T-helper 2 cell treated with Interferon-gamma antibody and Interleukin-4, amounts not matched to agents 5 μg/mL and 100 μg/mL, for 36 hours (primary cell): ENCODE measurements at places on chromosomes 16 and 17.

- DNase-seq: no peak
These were observed at the start of gene TNK1 for GRCh38 chr17:7380855-7381683. TNK1 (plus strand) TSS chr17:7381089; CDS start chr17:7382927, 1,838 bp downstream.

DNA sequence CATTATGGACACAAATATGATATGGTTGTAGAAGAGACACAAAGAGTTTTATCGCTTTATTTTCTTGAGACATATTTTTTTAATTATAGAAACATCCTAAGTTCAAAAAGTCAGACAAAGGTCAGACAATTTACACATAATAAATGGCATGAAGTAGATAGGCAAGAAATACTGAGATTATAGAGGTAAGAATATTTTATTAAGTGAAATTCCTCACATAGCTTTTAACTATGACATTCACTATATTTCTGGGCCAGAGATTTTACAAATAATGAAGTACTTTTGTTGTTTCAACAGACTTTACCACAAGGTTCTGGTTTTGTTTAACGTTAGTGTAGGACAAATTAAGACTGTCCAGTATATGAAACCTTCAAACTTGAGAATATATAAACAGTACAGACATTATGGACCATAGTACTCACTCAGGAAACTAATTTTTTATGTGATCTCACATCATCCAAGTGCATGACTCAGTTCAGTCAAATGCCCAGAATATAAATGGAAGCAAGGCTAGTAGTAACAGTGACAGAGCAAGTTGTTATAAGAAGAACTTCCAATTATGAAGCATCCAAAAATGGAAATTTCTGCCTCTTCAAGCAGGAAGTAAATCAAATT lies 394.8 kb downstream of the KCNJ2 start:
- DNase-seq: no peak

DNA sequence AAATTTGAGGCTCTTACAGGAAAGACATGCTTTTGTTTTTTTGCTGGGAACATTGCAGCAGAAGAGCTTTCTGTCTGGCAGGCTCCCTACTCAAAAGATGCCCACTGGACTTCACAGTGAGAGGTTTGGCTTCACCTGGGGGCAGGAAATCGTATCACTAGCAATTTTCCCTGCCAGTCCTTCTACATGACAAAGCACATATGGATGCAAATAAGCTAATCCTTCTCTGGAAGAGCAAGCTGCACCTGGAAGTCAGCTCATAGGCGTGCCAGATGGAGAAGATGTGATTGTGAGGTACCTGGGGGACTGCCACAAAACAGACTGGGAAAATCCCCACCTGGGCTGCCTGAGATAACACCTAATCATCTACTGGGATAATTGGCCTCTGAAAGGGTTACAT lies 195.0 kb upstream of the CPHXL start:
- DNase-seq: no peak

GRCh38 chr17:29619251-29619650 lies 3.5 kb downstream of the CORO6 start:
- no peak for DNase-seq

DNA sequence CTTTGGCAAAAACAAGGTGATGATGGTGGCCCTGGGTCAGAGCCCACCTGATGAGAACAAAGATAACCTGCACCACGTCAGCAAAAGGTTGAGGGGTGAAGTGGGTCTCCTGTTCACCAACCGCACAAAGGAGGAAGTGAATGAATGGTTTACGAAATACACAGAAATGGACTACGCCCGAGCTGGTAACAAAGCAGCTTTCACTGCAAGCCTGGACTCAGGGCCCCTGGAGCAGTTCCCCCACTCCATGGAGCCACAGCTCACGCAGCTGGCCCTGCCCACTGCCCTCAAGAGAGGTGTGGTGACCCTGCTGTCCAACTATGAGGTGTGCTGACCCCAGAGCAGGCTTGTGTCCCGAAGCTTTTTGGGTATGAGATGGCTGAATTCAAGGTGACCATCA lies 29.7 kb upstream of the DLX4 start:
- no peak for DNase-seq

- no peak for DNase-seq
These were observed 2.2 kb downstream of the RAB40B start for GRCh38 chr17:82696259-82696658.

DNA sequence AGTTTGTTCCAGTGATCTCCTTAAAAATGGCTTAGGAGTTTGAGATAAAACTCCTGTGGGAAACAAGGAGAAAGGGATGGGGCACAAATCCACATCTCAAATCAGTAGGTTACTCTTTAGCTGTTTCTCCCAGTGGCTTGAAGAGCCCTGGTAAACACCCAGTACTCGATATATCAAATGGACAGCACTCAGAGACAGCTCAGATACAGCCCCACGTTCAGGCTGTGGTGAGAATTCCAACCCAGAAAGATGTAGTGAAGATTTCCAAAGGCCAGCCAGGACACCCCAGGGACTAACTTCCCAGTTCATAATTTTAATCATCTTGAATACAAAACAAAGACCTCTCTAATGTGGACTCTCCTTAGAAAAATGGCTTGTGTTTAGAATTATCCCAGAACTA lies 6.4 kb upstream of the VEZF1 start:
- no peak for DNase-seq

- peak; percentile 56 for DNase-seq
These were observed 1.2 kb upstream of the HSF4 start for GRCh38 chr16:67163164-67163998.

- DNase-seq: peak; percentile 62
These were observed 196.7 kb upstream of the GSE1 start for GRCh38 chr16:85416228-85417109.

DNA sequence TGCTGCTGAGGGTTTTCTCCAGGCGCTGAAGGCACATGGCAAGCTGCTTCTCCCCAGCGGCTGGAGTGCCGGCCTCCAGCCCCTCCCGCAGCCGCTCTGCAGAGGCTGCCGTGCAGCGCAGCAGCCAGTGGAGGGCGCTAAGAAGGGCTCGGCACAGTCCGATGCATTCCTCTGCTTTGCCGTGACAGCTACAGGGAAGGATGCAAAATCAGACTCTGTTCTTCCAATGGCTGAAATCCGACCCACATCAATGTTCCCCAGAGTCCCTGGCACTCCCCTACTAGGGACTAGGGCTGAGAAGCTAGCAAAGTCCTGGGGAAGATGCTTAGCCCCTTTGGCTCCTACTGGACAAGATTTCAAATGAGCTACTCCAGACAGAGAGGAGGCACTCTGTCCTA lies 19.0 kb downstream of the MED24 start:
- no peak for DNase-seq

GRCh38 chr16:68737046-68737729 lies at the start of gene CDH1:
CDH1 (plus strand) TSS chr16:68737292; CDS start chr16:68737416, 124 bp downstream.
- DNase-seq: no peak
